ENCODE measurements at places on chromosomes 5 and 9.

DNA sequence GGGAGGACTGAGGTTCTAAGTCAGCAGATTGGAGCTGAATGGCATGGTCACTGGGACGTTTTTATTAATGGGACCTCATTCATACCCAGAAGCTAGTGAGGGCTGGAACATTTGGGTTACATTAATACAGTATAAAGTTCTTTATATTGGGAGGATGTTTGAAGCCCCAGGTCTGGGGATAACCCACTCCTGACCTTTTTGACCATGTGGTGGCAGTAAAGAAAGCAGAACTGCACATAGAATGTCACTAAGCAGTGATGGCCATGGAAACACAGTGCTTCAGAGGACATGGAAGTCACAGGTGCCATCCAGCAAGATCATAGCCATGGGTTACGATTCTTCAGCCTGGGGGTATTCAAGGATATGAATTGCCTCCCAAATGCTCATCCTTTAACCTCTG is 176.0 kb downstream of the ATP10B start:
- no peak for DNase-seq

DNA sequence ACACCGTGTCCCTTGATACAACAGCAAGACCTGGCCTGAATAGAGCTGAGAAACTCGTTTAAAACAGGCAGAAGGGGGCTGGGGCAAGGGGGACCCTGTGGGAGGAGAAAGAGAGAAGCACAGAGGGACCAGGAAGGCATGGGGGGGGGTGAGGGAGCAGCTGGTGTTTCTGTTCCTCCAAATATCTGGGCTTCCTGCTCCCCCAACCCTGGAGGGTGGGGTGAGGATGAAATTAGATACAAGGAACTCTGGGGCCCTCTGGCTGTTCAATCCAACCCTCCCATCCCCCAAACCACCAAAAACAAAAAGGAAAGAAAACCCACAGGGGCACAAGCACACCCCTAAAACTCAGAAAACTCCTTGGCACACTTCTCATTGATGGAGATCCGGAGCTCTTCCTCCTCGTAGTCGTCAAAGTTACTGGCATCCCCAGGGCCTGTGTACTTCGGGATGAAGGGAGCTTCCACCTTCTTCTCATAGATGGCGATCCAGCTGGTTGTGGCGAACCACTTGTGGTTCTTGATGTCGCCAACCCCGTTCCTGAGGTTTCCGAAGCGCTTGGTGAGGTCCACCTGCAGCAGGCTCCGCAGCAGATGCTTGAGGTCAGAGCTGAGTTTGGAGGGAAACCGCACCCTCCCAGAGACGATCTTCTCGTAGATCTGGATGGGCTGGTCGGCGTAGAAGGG is 1.1 kb downstream of the PRKACG start:
- no peak for DNase-seq

- DNase-seq: peak; percentile 25
These were observed 104.9 kb downstream of the ANKRD18B start for GRCh38 chr9:33628865-33629410.

DNA sequence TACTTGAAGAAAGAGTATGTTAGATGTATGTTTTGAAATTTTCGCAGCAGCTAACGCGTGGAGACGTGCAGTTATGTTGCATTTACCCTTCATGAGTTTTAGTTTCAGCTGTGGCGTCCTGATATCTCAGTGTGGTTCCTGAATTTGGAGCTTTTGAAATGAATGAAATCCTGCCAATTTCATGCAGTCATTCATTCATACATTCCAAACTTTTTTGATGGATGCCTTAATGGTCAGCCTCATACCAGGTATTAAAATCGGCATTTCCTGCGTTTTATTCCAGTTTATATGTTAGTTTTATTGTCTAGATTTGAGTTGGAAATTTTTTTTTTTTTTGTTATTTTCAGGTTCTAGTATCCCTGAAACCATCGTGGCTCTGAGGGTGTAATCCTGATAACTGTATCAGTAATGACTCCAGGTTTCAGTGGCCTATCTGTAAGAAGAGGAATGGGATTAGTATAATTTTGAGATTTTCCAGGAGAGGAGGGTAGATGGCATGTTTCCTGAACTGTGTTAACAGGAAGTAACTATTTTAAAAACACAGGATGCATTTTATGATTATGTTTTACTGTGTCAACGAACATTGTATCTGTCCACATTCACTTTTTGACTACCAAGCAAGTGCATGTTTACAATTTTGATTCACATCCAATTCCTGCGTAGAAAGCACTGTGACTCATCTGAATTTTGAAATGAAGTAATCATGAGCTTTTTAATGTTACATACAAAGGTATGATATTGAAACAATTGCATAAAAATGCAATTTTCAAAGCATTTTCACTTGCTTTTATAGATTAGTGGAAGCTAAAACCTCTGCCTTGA is 1.0 kb downstream of the FOCAD start:
- DNase-seq: no peak

DNA sequence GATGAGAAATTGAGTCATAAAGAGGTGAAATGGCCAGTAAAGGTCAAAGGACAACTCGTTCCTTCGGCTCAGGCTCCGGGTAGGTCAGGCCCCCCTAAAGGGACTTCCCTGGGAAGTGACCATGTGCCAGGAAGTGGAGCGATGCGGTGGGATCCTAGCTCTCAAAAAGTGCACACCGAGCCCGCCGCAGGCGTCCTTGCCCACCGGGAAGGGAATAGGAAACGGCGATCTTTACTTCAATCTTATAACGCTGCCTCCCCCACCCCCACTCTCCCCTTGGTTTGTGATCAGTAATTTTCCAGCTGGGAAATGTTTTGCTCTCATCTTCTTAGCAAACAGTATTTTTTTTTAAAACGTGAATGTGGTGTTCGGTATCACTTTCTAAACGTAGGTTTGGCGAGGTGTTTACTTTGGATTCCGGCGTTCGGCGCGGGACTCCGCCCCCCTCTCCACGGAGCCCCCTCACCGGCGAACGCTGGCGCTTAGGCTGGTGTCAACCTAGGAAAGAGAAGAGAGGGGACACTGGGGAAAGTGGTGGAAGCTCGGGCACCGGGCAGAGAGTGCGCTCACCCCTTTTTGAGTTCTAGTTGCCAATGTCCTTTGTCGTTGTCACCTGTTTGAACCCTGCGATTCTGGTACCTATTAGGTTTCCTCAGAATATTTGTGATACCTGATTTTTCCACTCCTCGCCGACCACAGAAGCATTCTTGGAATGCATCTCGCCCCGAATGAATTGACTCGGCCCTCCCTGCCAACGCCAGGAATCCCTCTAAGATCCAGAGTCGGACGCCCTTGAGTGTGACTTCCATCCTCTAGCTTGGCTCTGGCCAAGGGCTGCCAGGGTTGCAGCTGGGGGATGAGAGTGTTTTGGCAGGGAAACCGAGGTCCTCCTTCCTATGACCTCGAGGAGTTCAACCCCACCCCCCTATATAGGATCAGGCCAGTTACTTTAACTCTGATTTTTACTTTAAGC is 1.8 kb upstream of the KLF4 start:
- no peak for DNase-seq

DNA sequence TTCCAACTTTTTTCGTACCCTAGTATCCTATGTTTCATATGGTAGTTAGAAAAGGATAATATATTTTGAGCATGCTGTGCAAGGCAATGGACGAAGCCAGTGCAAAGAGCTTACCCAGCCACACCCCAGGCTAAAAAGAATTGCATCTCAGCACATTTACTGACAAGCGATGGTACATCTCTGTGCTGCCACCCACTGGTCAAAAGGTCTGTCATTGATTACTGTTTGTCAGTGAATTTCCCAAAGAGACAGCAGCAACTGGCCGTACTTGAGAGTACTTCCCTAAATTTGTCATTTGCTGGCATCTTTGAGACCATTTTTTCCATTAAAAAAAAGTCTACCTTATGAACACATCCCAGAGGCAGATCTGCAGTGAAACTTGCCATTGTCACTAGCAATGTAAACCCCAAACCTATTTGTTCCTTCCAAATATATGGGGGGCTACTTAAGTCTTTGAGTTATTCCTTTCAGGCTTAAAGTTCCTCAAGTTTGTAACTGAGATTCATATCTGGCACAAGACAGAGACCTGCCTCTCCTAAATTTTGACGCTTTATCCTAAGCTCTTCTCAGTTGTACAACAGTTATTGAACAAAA is 184.3 kb downstream of the CTNND2 start:
- DNase-seq: peak; percentile 4

DNA sequence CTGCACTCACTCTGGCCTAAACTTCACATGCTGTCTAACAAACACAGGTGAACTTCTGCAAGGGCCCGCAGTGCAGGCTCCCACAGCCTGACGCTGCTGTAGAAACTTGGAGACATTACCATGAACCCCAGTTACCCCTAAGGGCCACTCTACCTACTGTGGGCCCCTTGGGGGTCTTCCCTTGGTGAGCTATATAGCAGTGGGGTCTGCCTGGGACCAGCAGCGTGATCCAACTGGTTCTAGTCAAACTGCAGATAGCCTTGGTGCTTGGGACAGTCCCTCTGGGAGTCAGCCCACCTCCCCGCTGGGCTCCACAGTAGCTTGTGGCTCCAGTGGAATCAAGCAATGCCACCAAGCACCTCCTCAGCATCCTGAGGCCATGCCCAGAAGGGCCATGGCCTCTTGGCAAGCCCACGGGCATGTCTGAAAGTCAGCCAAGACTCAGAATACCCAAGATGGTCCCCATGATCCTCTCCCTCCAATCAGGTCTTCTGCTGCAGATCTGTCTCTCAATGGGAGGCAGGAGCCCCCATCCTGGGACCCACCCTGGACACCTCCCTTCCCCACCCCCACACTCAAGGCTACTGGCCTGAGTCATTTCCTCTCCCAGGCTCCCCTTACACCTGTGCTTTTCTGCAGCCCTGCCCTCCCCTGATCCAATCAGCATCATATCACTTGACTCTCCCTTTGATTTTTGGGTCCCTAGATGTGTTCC is 230.0 kb upstream of the IRX1 start:
- DNase-seq: no peak

DNA sequence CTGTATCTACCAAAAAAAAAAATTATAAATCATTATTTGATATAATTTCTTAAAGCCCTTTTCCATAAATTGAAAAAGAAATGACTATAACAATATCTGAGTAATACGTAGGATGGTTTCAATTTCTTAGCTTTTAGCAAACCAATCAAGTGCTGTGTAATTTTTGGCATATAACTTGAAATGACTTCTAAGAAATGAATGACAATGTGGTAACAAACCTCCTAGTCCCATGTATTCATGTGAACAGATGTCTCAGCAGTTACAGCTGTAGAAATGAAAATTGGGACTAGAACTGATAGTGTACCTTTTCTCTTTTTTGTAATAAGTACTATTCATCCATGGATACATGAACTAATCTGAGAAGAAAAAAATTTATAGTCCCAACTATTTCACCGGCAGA is 307.0 kb downstream of the BNC2 start:
- no peak for DNase-seq

- no peak for DNase-seq
These were observed 6.9 kb upstream of the DMRT3 start for GRCh38 chr9:969310-970150.

GRCh38 chr5:14445576-14446290 is 135.9 kb upstream of the OTULINL start:
- DNase-seq: no peak
